ENCODE measurements at places on chromosomes 12 and 14.

DNA sequence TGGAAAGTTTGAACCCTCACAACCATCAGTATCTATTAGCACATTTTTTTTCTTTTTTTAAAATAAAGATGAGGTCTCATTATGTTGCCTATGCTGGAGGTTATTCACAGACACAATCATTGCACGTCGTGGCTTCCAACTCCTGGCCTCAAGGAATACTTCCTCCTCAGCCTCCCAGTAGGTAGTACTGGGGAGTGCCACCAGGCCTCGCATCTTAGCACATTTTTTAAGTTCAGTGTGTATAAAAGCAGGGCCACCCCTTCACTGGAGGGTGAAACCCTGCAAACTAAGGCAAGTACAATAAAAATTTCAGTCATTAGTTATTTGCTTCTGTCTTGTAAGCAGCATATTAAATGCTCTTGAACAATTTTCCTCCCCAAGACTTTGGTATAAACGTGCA lies 114.2 kb upstream of the SINHCAF start:
- DNase-seq, result no peak

DNA sequence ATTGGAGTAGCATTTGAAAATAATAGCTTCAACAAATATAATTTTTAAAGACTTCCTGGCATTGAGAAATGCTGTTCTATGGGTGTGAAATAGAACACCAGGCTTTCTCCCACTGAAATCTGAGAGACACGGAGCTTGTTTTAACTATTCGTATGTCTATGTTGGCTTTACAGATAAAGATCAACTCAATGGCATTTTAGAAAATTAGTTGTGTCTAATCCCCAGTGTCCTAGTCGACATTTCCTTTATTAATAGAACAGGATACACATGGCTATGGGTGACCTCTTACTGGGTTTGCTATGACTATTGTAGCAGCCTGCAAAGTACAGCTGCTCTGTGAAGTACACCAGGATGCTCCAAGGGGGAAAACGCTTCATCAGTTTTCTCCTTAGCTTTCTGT lies 159.3 kb downstream of the SLC25A21 start:
- no peak for DNase-seq

GRCh38 chr12:27622436-27623195 lies 73.6 kb upstream of the REP15 start:
- no peak for DNase-seq

DNA sequence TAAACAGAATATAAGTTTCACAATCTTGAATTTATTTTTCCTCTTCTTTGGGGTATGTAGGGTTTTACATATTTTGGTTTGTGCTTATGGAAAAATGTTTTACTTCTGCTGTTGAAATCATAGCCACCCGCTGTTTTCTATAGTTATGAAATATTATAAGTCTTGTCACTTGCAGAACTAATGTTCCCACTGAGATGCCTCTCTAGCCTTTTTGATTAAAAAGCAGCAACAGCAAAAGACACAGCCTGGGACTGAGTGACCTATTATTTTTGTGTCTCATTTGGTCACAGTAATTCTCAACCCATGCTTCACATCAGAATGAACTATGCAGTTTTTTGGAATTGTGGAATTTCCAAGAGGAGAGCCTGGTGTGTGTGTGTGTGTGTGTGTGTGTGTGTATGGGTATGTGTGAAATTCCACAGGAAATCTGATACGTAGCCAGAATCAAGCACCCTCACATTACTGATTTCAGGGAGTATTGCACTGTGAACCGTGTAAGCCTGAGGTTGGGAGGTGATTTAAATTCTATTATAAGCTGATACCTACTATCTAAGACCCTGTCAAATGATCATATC lies 55.7 kb upstream of the FRMD6 start:
- DNase-seq, result no peak

DNA sequence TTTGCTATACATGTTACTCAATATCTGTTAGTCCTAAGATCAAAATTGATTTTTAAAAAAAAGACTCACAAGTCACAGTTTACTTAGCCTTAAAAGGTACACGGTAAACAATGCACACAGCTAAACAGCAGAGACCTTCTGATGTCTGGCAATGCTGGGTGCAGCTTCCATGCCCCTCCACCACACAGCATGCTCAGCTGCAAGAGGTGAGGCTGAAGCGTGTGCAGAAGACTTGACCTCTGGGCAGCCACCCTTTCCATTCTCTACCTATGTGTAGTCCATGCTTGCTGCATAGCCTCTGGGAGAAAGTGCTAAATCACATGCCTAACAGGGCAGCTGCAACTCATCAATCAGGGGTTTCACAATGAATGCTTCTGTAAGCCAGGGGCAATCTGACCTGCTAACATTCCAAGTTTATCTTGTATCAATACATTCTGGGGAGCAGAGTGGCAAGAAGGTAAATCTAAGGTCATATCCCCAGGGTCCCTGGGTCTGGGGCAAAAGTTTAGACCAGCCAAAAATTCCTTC lies 44.5 kb upstream of the AMN1 start:
- peak; percentile 74 for DNase-seq

DNA sequence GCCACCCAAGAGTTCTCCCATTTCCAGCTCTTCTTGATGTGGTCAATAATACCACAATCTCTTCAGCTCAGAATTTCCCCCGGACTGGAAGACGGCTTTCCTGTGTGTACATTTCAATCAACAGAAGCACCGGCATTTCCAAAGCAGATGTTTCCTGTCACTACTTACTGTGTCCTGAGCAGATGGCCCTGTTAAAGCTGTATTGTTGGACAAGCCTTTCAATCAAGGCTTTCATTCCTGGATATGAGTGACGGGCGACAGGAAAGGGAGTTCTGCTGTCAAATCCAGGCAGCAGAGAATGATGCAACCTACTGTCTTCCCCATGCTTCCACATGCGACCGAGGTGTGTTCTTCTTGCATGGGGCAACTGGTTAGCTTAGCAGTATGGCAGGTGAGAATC lies 76.4 kb upstream of the CCDC60 start:
- no peak for DNase-seq

DNA sequence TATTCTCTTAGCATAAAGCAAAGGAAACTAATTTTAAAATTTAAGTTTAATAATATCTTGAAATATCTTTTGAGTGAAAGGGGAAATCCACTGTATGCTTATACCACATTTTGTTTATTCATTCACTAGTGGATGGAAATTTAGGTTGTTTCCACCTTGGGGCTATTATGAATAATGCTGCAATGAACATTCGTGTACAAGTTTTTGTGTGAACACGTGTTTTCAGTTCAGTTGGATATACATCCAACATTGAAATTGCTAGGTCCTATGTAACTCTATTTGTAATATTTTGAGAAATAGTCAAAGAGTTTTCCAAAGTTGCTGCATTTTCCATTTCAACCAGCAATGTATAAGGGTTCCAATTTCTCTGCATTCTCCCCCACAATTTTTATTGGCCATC lies 83.7 kb upstream of the ETV6 start:
- DNase-seq, result no peak

DNA sequence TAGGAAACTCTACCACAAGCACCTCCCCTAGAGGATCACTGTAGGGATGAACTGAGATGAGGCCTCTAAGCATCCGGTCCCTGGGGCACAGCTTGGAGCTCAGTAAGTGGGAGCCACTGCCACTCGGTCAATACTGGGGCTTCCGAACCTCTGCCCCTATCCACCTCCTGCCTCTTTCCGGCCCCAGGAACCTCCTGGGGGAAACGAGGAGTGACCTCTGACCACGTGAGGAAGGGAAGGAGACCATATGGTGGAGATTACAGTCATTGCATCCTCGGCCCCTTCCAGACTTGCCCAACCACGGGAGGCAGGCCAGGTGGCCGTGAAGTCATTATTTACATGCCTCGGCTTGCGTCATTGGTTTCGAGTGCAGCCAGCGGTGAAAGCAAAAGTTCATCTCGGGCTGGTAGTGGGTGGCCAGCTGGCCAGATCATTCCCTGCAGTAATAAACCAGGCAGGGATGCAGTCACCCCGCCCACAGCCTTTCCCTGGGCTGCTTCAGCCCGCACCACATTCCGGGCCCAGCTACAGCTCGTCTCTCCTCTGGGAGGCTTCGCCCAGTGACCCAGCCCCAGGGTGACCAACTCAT lies 65.4 kb downstream of the C14orf132 start:
- peak; percentile 17 for DNase-seq
